ENCODE measurements at places on chromosomes 5 and 9. TPM values are rescaled to one million over a fixed set of nuclear protein-coding genes. Genes with fewer than 3 reads are reported as not detected.

Gene TGFBR1
- total RNA-seq: 12.3 TPM

Gene ADAMTS16
- total RNA-seq: not detected

Gene EGR1
- 7.8 TPM for total RNA-seq

Gene GARIN3
- not detected for total RNA-seq

Gene IFNA21
- total RNA-seq: not detected

Gene CCDC192
- not detected for total RNA-seq

Gene FASTKD3
- 5.8 TPM for total RNA-seq

Gene OSMR
- 11.7 TPM for total RNA-seq

Gene REXO4
- 16.5 TPM for total RNA-seq

Gene FLT4
- 6.1 TPM for total RNA-seq

Gene PCDHB13
- 2.5 TPM for total RNA-seq

Measured in left ventricle myocardium inferior (tissue), 1 donor.